ENCODE measurements at places on chromosomes 6 and 20.

DNA sequence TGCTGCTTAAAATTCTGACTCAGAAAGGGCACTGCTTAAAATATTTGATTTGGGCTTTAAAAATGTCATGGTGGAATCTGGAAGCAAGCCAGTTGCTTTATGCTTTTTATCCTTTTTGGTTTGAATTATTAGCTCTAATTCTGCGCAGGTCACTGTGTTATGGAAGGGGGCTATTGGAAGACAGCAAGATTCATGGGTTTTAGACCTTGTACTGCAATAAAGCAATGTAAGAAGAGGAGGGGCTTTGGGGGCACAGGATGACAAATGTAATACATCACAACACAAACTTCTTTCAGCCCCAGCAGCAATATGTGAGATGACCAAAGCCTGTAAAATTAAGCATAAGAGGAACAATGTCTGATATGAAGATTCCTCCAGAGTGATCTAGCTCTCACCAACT is 68.4 kb downstream of the TFAP2B start:
- no peak for DNase-seq

DNA sequence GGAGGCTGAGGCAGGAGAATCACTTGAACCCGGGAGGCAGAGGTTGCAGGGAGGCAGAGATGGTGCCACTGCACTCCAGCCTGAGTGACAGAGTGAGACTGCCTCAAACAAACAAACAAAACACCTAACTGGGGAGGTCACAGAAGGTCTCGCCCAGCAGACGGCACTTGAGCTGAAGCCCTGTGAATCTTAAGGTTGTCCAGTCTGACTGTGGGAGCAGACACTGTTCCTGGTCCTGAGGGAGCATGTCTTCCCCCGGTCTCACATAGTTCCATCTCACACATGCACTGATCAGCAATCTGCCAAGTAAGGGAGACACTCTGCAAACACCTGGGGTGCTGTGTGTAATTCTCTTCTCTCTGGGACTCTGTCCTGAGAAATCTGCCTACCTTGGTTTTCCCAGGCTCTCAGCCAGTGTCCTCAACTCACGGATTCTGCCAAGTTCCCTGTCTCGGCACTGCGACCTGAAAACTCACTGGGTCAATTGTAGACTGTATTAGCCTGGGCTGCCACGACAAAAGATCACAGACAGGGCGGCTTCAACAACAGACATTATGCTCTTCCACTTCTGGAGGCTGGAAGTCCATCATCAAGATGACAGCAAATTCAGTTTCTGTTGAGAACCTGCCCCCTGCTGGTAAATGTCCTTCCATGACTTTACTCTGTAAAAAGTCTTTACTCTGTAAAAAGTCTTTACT is 94.3 kb downstream of the JPH2 start:
- no peak for DNase-seq

- DNase-seq, result peak; percentile 77
Observed at GRCh38 chr6:85364344-85364743, 85.5 kb upstream of the NT5E start.

DNA sequence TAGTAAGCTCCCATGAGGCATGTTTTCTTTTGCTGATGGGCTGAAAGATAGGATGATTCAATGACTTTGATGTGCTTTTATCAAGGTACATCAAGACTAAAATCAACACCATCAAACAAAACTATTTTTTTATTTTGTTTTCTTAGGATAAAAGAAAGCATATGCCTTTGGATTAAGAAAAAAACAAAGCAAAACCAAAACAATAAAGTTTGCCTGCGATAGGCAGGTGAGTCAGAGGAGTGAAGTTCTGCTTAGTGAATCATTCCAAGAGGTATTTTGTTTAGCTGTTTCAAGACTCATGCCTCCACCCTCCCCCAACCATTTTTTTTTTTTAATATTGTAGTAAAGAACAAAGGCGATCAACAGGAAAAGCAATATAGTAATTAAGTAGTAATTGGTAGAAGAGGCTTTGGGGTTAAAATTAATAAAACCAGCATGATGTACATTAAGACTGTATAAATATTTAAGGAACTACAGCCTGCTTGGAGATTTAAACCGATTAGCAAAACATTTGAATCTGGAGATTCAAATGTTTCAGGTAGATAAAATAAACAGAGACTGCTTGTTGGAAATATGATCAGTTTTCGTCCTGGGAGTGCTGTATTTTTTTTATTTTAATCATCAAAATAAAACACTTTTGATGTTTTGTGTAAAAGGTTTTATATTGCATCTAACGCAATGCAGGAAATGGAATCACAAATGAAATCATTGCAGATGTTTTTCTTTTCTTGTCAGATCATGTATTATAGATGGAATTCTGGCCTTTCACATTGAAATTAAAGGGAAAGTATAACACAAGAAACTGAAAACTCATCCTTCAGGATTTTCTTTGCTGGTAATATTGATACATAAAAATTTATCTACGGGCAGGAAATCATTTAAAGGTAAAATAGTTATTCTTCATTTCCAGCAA is 482.3 kb upstream of the MANEA start:
- DNase-seq, result no peak

DNA sequence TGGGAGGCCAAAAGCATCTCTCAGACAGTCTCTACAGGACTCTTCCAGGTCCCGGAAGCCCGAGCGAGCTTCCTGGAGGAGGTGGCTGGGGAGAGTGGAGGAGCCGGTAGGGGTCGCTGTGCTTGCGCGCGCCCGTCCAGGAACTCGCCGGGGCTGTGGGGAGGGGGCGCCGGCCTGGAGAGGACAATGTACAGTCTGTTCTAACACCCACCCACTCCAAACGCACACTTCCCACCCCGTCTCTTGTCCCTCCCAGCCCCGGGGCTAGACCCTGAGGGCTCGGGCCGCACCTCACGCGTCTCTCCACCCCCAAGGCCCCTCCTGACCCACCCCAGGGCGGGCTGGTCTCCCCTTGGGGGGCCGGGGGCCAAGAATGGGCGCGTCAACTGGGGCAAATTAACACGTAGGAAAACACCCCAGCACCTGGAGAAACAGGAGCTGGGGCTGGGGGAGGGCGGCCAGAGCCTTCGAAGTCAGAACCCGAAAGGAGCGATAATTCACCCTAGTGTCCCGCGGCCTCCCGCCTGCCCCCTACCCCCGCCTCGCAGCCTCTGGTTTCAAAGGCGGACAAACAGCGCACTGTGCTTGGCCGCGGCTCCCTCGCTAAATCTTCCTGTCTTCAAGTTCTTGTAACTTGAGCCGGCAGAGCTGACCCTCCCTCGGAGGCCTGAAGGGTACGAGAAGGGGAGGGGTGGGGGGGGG is 103.2 kb upstream of the FOXP4 start:
- DNase-seq, result no peak

DNA sequence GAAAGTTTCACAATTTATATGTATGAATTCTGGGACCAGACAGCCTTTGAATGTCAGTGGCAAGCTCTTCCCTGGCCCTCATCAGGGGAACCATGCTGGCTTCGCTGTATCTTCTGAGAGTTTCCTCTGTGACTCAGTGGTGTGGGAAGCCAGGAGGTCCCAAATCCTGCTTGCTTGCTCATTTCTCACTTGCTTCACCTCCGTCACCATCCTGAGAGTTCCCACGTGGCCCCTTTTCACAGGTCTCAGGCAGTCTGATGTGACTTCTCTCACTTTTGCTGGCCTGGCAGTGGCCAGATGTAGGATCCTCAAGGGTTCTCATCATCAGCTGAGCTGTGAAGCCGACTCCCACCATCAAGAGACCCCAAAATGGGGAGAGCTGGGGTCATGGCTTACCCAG is 28.4 kb upstream of the RIN2 start:
- DNase-seq, result no peak

DNA sequence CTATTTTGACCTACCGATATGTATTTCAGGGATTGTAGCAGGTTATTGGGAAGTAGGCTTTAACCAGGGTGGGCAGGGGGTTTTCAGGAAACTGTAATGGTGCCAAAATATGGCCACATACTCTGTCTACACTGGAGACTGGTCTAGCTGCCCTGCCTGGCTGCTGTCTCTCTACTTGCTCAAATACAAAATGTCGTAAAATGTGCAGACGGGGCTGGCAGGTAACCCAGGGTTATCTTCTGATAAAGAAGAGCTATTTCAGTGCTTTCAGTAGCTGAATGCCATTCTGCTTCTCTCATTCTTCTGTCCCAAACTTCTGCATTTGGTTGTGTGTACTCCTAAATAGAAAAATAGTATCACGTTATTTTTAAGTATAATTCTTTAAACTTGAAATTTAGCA is 616.2 kb downstream of the EPM2A start:
- no peak for DNase-seq

DNA sequence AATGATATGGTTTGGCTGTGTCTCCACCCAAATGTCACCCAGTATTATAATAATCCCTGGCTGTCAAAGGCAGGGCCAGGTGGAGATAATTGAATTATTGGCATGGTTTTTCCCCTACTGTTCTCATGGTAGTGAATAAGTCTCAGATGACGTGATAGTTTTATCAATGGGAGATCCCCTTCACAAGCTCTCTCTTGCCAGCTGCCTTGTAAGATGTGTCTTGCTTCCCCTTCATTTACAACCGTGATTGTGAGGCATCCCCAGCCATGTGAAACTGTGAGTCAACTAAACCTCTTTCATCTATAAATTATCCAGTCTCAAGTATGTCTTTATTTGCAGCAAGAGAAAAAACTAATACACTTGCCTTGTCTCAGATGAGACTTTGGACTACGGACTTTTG is 907.3 kb upstream of the MANEA start:
- no peak for DNase-seq

- no peak for DNase-seq
Observed at GRCh38 chr6:121187833-121188200, 146.5 kb downstream of the TBC1D32 start.

- no peak for DNase-seq
Observed at GRCh38 chr6:7902221-7902620, 8.4 kb downstream of the TXNDC5 start.

GRCh38 chr6:168184701-168185100 is 105.7 kb upstream of the FRMD1 start:
- no peak for DNase-seq

DNA sequence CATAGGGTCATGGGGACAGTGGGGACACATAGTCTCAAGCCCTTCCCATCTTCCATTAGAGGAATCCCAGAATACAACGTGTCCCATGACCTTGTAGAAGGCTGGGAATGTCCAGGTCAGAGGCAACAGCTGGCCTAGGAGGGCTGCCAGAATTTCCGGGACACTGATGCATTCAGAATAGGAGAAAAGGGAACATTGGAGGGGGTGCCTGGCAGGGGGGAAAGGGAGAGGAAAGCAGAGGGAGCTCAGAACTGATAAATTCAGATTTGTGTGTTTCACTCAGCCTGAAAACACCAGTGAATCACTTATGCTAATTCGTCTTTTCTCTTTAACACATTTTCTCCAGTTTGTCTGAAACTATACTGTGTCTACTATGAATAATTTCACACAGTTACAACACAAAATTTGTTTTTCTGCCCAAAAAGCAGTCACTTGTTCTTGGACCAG is 35.5 kb upstream of the BMP2 start:
- no peak for DNase-seq

GRCh38 chr6:135866445-135867123 is 15.1 kb downstream of the PDE7B start:
- DNase-seq, result no peak
